CD4-positive, alpha-beta memory T cell (primary cell): ENCODE measurements at places on chromosomes 4 and X.

- DNase-seq: peak; percentile 13
Observed at GRCh38 chr4:152936446-152937335, 568 bp downstream of the FHDC1 start.

- DNase-seq: peak; percentile 22
Observed at GRCh38 chrX:7996414-7996813, 69.2 kb upstream of the PNPLA4 start.

GRCh38 chr4:41346306-41347061 lies 89.8 kb downstream of the UCHL1 start:
- no peak for DNase-seq

DNA sequence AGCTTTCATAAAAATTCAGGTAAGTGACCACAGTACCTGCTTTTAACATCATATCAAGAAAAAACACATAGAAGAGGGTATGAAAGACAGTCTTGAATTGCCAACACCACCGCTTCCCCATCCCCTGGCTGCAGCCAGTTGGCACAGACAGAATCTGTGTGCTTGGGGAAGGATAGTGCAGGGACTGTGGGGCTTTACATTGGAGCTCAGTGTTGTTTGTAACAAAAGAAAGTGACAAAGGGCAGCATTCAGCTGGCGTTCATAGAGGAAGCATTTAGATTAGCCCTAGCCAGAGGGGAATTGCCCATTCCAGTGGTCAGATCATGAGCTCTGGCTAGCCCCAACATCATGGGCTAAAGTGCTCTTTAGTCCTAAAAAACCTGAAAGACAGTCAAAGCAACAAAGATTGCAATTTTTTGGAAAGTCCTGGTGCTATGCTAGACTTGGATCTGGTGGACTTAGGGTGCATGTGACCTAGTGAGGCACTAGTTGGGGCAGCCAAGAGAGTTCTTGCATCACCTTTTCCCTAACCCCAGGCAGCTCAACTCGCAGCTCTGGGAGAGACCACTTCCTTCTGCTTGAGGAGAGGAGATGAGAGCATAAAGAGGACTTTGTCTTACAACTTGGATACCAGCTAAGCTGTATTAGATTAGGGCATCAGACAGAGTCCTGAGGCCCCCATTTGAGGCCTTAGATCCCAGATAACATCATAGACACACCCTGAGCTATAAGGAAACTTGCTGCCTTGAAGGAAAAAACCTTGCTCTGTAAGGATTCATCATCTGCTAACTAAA lies 1602.4 kb upstream of the ADGRL3 start:
- DNase-seq: no peak

DNA sequence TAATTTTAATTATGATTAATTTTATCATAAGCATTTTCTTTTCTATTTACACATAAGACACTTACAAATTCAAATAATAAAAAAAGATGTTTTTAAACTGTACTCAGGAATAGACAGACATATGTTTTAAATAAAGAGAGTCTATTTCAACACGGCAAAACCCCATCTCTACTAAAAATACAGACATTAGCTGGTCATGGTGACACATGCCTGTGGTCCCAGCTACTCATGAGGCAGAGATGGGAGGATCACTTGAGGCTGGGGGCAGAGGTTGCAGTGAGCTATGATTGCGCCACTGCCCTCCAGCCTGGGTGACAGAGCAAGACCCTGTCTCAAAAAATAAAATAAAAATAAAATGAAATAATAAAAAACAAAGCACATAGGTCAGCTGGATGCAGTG lies 14.8 kb downstream of the FAM9B start:
- no peak for DNase-seq
